ENCODE measurements at places on chromosomes 16 and 17.
A peak's percentile ranks its signal among the peaks of the same experiment; 100 is the strongest.

- DNase-seq, result no peak
These were observed 69.6 kb upstream of the TEKT1 start for GRCh38 chr17:6901086-6901485.

- DNase-seq, result no peak
These were observed 40.4 kb downstream of the TMEM11 start for GRCh38 chr17:21173543-21173942.

DNA sequence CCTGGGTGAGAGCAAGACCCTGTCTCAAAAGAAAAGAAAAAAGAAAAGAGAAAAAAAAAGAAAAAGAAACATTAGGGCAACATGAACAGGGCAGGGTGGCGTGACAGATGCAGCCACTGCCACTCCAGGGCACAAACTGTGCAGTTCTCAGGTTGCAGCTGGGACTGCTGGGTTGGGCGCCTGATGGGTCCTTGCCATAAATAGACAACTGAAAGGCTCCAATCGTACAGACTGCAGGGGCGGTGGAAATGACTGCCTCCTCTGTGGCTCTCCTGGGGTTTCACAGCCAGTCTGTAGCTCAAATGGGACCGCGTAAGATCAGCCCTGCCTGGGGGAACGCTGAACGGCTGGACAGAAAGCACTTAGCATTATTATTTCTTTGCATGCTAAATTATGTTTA lies 130.7 kb downstream of the CPPED1 start:
- no peak for DNase-seq

DNA sequence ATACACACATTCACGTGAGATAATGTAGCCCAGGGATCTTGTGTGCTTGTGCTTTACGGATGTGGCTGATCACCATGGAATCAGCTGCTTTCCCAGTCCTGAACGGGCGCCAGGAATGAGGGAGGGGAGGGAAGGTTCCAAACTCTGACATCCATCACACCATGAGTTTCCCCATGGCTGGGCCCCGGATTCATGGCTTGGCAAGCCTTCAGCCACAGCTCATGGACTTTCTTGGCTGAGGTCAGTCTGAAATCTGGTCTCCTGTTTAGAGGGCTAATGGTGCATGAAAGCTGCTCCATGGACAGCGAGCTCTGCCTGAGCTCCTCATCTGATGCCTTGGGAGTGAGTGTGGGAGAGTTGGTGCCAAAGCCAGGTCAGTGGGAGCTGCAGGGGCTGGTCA lies 767.6 kb upstream of the EEF2KMT start:
- DNase-seq, result no peak

DNA sequence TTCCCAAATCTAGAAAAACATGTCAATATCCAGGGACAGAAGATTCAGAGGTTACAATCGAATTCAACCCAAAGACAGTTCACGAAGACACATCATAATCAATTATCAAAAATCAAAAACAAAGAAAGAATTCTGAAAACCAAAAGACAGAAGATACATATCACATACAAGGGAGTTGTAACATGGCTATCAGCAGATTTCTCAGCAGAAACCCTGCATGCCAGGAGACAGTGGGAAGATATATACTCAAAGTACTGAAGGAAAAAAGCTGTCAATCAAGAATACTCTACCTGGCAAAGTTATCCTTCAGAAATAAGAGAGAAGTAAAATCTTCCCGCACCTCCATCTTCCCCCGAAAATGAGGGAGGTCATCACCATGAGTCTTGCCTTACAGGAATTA lies 258.6 kb downstream of the CEP112 start:
- DNase-seq, result no peak

DNA sequence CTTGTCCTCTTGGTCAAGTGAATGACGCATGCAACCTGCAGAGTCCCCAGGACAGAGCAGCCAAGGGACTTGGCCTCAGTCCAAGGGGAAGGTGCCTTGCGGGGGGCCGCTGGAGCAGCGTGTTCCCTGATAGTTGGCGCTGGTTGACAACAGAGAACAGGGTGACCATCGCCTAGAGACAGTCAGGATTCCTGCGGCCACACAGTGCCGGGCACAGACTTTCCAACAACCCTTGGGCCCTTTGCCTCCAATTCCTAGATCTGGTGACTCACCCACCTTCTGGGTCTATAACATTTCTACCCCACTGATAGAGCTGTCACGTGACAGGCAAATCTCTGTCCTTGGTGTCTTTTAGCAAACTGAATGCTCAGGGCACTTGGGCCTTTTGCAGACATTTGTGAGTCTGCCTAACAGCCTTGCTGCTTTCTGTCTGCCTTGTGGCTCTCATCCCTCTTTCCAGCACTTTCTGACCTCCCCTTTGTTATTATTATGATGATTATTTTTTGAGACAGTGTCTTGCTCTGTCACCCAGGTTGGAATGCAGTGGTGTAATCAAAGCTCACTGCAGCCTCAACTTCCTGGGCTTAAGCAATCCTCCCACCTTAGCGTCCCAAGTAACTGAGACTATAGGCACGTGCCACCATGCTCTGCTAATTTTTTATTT lies 11.9 kb upstream of the TEDC2 start:
- no peak for DNase-seq

DNA sequence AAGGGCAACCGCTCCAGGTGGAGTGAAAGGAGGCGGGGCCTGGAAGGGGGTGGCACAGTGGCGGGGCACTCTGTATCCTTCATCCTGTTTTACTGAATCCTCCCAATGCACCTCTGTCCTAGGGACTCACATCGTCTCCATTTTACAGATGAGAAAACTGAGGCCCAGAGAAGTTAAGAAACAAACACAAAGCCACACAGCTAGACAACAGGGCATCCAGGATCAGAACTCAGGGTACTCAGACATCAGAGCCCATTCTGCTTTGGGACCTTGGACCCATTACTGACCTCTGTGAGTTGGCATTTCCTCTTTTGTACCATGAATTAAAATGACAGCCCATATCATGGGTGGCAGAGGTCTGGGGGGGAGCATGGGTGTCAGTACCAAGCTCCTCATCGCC lies 129.2 kb downstream of the CPPED1 start:
- DNase-seq, result no peak

- DNase-seq, result no peak
These were observed 693 bp downstream of the CLDN7 start for GRCh38 chr17:7261379-7262191.

GRCh38 chr16:56841659-56842058 lies 23.3 kb upstream of the SLC12A3 start:
- no peak for DNase-seq

GRCh38 chr16:85479972-85480726 lies 133.0 kb upstream of the GSE1 start:
- no peak for DNase-seq

- peak; percentile 23 for DNase-seq
These were observed 5.7 kb downstream of the ENO3 start for GRCh38 chr17:4956493-4957061.

DNA sequence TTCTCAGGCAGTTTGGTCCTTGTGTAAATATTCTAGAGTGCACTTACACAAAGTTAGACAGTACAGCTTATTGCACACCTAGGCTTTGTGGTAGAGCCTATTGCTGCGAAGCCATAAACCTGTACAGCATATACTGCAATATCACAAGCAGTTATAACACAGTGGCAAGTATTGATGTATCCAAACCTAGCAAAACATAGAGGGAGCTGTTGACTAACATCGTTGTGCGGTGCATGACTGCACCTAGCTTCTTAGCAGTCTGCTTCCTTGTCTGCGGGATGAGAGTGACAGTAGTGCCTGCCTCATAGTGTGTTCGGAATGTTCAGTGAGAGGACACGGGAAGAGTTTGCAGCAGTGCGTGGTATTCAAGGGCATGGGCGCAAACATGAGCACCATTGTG lies 78.9 kb downstream of the MPRIP start:
- DNase-seq, result no peak

DNA sequence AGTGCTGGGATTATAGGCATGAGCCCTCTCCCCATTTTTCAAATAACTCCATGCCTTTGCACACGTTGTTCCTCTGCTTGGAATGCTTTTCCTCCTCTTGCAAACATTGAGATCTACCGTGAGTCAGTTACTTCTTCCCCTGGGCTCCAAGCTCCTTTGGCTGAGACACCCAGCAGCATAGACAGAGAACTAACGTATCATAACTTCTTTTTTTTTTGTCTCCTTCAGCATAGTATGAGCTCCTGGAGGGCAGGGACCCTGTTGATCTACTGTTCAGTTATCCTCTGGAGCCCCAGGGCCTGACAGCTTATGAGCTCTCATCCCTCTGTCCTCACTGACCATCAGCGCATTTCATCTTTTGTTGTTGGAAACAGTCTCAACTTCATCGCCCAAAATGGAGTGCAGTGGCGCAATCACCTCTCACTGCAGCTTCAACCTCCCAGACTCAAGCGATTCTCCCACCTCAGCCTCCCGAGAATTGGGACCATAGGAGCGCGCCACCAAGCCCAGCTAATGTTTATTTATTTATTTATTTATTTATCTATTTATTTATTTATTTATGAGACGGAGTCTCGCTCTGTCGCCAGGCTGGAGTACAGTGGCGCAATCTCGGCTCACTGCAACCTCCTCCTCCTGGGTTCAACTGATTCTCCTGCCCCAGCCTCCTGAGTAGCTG lies 2.2 kb downstream of the SPAG7 start:
- DNase-seq, result no peak

DNA sequence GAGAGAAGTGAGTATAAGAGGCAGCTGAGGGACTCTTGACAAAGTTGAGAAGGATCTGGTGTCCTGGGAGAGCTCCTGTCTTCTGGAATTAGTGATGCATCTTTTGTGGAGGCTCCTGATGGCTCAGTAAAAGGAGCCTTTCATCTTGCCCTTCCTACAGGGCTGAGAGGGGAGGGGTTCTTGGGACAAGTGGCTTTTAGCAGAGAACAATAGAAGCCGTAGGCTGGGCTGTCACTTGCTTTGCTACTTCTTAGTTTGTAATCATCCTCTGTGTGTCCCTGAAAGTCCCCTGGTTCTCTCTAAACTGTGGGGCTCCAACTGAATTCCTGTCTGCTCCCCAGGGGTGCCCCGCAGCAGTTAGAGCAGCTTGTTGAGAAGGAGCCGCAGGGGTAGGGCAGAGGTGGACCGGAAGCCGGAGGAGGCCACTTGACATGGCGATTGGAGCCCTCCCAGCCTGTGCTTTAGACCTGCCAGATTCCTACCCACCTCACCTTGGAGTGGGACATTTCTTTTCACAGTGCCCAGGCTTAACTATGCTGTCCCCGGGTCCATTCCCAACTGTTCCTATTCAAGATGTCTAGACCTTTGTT lies 85.1 kb downstream of the PRKCA start:
- DNase-seq, result no peak

DNA sequence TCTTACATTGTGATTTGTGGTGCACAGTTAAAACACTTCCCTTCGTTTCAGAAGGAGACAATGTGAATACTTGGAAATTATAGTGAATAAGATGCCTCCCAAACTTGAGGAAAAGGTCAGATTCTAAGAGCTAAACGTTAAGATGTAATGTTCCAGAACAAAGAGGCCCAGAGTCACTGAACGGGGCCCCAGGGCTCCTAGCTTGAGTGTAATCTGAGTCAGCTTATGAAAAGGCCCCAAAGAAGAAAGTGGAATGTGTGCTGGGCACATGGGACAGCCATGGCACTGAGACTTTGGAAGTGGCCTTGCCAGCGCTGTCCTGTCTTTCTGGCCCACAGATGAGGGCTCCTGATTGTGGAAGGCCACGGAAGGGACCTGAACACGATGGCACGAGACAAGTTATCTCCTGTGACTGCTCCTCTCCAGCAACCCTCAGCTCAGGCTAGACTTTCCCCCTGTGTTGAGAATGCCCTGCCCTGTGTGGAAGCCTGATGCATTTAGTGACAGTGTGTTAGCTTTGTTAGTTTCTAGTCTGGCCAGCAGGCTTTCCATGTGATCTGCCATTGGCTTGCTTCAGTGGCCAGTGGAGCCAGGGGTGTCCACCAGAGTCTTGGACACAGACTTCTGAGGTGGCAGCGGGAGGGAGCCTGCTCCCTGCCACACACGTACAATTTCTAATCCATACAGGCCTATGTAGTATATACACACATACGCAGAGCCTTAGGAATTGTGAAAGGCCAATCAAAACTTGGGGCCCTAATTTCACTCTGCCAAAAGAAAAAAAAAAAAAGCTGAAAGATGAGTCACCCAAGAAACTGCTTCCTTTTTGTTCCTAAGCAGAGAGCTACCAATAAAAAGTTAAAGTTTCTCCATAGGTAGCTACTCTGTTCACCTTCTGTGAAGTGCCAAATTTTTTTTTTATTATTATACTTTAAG lies 13.1 kb downstream of the SPATA33 start:
- DNase-seq, result no peak

DNA sequence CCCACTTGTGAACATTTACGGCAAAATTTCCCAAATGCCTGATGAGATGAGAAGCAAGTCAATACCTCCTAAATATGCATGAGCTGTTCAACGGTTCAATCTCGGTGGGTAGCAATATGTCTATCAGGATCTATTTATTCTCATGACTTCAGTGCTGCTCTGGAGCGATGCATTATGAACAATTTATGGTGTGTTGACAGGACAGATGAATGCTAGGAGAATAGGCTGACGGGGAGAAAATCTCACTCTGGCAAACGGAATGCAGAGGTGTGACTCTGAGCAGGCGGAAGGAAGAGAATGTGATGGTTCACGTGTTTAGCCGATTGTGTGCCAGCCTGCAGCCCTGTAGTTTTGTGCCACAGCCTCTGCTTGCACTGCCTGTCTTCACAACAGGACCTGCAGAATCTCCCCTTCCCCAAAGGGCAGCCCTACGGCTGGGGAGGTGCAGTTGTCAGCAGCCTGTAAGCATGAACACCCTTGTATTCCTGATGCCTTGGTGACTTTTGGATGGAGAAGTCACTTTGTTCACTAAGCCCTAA lies 345.2 kb downstream of the PHKB start:
- DNase-seq, result no peak

DNA sequence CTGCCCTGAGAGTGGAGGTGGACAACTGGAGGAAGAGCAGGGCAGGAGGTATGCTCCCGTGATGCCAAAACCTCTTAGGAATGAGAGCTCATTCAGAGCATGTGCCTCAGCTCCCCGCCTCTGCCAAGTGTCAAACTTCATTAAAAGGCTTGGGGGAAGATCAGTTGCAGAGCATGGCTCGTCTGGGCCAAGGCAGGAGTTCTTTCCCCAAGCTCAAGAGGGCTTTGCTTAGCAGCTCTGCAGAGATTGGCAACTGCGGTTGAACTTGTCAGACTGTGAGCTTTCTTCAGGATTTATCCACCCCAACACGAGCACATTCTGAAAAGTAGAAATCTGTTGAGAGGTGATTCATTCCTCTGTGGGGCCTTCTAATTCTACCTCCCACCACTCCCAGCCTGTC lies 248.1 kb downstream of the HS3ST3A1 start:
- no peak for DNase-seq

DNA sequence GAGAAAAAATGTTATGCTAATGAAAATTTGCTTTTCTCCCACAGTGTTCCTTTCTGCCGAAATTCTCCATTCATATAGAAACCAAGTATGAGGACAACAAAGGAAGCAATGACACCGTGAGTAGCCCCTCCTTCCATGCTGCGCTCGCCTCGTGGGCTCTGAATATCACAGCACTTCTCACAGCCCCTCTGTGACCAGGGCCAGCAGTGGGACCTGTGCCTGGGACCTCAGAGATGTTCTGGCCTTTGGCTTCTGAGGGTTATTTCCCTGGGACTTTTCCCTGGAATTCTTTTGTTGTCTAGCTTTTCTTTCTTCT lies 139.6 kb upstream of the NOL11 start:
- no peak for DNase-seq
